Stimulated activated CD8-positive, alpha-beta memory T cell treated with anti-CD3 and anti-CD28 coated beads, Interleukin-4, amount 100 ng/mL, for 4 hours (primary cell): ENCODE measurements at places on chromosomes 6 and 20.
A peak's percentile ranks its signal among the peaks of the same experiment; 100 is the strongest.

GRCh38 chr6:20811109-20811761 lies 277.0 kb downstream of the CDKAL1 start:
- DNase-seq = no peak

GRCh38 chr6:39669207-39669972 lies 55.8 kb downstream of the KIF6 start:
- no peak for DNase-seq

DNA sequence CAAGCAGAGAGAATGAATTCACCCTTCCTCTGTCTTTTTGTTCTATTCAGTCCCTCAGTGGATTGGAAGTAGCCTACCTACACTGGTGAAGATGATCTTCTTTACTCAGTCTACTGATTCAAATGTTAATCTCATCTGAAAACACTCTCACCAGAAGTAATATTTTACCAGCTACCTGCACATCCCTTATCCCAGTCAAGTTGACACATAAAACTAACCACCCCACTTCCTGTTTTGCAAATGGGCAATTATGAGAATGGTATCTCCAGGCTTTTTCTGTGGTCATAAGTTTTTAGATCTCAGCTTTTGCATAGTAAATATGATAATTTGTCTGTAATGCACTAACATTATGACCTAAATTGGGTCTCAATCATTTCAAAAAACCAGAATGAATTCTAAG lies 228.8 kb upstream of the ECI2 start:
- DNase-seq = no peak

DNA sequence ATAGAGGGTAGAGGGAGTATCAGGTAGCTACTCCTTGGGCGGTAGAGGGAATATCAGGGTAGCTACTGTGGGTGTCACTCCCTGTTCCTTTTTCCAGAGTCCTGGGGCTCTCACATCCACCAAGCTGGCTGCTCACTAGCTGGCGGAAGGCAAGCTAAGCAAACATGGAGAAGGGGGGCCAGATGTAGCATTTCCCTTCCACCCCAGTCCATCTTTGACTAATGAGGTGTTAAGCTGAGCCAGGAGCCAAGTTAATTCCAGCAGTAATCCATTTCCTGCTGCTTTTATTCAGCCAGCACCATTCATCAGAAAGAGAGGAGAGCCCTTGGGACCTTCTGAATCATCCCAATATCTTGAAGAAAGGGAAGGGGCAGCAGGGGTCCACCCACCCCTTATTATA lies 330.0 kb downstream of the ZFAND3 start:
- DNase-seq = no peak

DNA sequence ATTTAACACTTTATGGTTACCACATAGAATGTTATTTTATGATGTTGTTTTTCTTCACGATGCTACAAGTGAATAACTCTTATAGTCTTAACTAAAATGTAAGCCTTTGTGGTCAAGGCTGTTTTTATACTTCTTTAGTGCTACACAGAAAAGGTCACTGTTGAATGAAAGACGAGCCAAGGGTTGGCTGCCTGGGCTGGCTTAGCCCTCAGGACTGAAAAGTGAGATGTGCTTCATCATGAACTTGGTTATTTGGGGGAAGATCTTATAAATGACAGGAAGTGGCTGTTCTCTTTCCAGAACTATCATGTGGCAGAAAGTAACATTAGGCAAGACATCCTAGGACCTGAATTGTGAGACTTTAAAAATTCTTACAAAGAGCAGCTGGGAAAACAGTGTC lies 404.0 kb downstream of the BTBD3 start:
- DNase-seq = no peak

- no peak for DNase-seq
These were observed 5.9 kb downstream of the EEF1A2 start for GRCh38 chr20:63492982-63493381.

DNA sequence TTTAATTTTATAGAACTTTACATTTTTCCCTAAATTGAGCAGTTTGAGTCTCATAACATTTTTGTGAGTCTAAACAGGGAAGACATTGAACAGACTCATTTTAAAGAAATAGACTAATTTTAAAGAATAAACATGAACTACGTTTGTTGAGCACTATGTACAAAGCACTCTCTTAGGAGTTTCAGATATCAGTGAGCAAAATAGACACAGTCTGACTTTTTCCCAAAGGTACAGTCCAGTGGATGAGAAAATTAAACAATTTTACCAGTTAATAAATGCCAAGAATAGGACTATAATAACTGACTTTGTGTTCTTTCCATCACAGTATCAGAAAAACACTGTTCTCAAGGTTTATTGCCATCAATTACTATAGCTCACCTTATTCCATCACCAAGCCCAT lies 18.1 kb downstream of the OPRM1 start:
- no peak for DNase-seq

GRCh38 chr6:45387236-45387635 lies 9.5 kb upstream of the SUPT3H start:
- no peak for DNase-seq

- DNase-seq = no peak
These were observed 20.9 kb downstream of the GPR63 start for GRCh38 chr6:96816301-96816817.

DNA sequence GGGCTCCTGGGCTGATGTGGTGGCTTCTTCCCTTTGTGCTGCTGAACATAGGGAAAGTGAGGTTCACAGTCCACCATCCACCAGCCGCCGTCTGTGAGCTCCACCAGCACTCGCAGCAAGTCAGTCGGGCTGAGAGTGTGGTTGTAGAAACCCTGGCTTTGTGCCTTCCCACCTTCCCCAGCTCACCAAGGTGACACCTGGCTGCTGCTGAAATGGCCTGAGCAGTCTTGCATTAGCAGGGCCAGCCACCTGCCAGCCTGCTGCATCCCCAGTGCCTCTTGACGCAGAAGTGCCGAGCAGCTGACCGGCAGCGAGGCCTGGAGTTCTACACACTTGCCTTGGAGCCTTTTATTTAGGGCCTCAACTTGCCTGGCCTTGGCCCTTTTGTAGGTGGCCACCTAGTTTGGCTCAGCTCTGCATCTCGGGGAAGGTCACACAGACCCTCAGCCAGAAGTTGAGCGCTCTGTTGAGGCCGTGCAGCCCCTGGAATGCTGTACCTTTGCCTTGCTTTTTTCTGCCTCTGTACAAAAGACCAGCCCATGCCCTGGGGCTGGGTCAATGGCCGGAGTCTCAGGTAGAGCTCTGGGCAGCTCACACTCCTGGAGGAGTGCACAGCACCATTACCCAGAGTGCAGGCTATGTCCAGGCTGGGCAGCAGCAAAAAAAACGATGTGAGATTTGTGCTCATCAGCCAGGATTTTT lies 76.5 kb downstream of the PTPN1 start:
- DNase-seq = no peak

DNA sequence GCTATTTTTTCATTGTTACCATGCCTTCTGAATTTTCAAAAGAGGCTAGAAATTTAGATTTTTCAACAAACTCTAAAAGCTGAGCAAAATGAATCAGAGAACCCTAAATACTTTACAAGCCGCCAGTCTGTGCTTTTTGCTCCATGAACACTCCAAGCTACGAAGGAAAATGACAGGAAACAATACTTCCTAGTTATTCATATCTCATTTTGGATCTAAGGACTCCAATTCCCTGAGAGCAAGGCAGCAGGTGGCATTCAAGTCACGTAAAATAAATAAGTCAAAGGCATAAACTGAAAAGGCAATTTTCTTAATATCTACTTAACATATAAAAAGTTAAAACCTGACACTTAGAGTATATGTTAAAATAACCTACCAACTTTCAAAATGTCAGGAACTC lies 50.6 kb downstream of the PDSS2 start:
- DNase-seq = no peak

DNA sequence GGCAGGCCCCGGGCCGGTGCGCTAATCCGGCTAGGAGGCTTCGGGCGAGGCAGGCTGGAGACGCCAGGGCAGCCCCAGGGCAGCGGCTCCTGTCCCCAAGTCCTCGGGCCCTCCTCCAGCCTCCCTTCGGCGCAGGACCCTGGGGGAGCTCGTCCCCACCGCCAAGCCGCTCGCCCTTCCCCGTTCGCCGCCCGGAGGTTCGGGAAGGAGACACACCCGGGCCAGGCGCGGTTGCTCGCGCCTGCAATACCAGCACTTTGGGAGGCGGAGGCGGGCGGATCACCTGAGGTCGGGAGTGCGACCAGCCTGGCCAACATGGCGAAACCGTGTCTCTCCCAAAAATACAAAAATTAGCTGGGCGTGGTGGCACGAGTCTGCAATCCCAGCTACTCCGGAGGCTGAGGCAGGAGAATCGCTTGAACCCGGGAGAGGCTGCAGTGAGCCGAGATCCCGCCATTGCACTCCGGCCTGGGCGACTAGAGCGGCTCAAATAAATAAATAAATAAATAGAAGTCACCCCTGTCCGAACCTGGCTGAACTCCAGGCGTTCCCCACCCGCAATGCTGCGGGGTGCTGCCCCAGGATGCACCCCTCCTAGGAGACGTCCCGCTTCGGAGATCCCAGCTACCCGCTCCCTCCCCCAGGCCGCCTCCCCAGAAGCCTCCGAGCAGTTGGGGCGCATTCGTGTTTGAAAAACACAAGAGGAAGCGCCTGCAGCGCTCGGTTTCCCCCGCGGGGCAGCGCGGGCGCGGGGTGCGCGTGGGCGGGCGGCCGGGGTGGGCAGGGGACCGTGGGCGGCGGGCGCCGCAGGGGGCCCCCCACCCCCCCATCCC lies 27.5 kb downstream of the SERPINB9 start:
- peak; percentile 43 for DNase-seq

- DNase-seq = no peak
These were observed 90.8 kb upstream of the TNFAIP3 start for GRCh38 chr6:137776256-137776655.

- DNase-seq = no peak
These were observed 30.4 kb downstream of the NSFL1C start for GRCh38 chr20:1436263-1436662.

GRCh38 chr6:147246853-147247635 lies 42.8 kb downstream of the STXBP5 start:
- DNase-seq = no peak

DNA sequence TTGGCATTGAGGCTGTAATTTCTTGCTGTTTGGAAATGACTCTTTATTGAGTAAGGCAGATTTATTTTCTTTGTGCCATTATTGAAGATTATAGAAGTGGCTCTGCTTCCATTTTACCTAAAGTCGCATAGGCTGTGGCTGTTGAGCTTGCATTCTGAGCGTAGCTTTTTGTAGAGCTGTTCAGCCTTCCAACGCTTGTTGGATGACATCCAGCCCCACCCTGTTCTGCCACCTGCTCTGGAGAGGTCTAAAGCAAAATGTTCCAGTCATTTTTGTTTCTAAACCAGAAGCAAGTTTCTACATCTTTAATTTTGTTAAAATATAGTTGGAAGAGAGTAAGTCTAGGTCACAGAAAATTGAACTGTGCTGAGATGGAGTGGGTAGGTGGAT lies 24.4 kb downstream of the UST start:
- DNase-seq = no peak

DNA sequence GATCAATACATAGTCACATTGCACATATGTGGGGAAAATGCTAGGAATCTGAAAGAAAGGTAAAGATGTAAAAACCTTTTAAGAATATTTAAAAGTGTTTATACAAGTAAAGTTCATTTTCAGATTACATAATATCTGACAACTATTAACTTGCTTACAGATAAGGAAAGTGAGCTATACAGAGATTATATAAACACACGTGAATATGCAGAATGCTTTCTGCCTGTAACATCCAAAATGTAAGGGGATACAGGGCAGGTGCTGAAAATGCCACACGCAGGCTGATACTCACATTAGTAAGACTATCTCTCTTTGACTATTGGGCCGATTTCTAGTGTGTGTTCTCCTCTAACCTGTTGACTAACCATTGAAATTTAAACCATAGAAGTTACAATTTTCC lies 17.9 kb upstream of the MAP7 start:
- no peak for DNase-seq

GRCh38 chr6:56211724-56212123 lies 35.7 kb downstream of the COL21A1 start:
- DNase-seq = no peak

GRCh38 chr6:125111219-125111983 lies 42.2 kb upstream of the TPD52L1 start:
- DNase-seq = no peak

DNA sequence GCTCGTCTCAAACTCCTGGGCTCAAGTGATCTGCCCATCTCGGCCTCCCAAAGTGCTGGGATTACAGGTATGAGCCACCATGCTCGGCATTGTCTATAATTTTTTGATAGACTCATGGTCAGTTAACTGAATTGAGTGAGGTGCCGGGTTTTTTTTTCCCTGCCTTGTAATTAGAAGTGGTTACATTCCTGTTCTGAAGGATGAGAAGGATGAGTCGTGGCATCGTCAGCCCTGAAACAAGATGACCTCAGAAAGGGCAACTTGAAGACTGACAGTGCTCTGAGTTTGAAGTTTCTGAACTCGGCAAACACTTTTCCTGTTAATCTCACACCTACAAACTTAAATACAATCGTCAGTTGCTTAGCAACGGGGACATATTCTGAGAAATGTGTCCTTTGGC lies 158.7 kb upstream of the PDE10A start:
- DNase-seq = no peak

GRCh38 chr6:13413466-13413862 lies 73.9 kb downstream of the GFOD1 start:
- DNase-seq = no peak

- DNase-seq = no peak
These were observed 49.3 kb upstream of the FLRT3 start for GRCh38 chr20:14386726-14387125.

DNA sequence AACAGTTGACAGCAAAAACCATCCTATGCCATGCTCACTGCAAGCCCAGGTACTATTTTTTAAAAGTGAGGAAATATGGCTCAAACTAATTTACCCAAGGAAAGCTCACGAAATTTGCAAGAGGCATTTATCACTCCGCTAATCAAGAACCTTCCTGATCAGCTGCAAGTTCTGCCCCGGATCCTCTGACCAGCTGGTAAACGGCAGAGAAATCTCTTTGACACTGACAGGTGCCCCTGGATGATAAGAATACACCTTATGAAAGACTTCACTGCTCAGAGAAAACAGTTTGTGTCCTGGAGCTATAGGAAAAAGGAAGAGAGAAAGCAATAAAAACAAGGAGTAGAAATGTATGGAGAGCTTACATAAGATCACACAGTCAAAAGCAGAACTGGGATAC lies 6.4 kb downstream of the CNKSR3 start:
- no peak for DNase-seq

GRCh38 chr6:14373648-14374437 lies 256.3 kb downstream of the CD83 start:
- no peak for DNase-seq

GRCh38 chr6:68235326-68235784 lies 399.7 kb upstream of the ADGRB3 start:
- no peak for DNase-seq

DNA sequence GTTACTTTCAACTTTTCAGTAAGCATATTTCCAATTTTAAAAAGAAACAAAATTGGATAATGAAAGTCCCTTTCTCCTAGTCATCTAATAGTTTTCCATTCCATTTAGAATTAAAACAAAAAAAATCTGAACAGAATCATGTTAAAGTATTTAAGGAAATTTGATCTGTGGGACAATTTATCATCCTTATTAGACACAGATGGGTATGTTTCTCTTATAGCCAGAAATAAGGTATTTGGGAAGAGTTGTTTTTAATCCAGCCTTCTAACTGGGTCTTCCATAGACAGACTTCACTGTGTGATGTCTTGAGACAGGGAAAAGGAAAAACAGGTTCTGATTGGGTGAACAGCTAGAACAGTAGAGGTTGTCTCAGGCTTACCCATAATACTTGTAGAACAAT lies 39.5 kb upstream of the STXBP5 start:
- DNase-seq = no peak
